PC-9 (cell line): ENCODE measurements at places on chromosomes 6 and 20. TPM values are rescaled to one million over a fixed set of nuclear protein-coding genes. Genes with fewer than 3 reads are reported as not detected.

DNA sequence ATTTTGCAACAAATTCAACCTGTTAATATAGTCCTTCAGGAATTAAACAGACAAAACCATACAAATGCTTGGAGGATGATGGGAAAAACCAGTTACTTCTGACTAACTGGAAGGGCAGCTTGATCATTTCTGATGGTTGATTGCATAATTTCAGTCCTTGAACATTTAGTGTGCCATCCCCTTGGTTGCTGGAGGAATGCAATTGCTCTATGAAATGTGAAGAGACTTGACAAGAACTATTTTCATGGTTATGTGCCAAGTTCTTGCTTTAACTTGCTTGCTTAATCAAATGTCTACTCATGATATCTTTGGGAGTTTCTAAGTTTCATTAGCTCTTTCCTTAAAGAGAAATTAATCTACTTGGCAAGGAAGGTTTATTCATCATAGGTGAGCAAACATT, 45.2 kb downstream of the ANKEF1 start:
- H3K4me3 ChIP-seq, result no peak overlapping the region
- peaks cover 34% of the 10 kb centered on the region for H3K4me1 ChIP-seq
- DNase-seq, result no peak
- H3K27ac ChIP-seq, result no peak overlapping the region
- H3K36me3 ChIP-seq, result no peaks in the 10 kb centered on the region
- H3K27me3 ChIP-seq, result no peaks in the 10 kb centered on the region

DNA sequence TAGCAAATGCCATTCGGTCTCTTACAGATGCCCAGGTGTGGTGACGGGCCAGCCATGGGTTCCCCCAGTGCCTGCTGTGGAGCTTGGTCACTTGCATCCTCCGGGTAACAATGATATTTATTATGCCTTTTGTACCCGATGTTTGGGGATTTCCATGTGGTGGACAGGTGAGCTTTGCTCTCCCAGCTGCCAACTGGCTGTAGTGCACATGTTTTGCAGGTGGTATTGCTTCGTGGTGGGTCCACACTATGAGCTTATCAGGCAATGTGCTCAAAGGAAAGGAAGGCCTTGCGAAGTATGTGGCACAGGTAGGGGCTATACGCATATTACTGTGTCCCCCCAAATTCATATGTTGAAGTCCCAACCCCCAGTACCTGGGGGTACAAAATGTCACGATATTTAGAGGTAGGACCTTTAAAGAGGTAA, 4.2 kb upstream of the CTCFL start:
- H3K4me3 ChIP-seq, result no peak overlapping the region
- no peaks in the 10 kb centered on the region for H3K4me1 ChIP-seq
- no peak overlapping the region for H3K27ac ChIP-seq
- no peak for DNase-seq
- 0 out of 2 replicates have a peak, but pooled peaks cover 6% of the 10 kb centered on the region for H3K27me3 ChIP-seq
- no peaks in the 10 kb centered on the region for H3K36me3 ChIP-seq

Gene CCN5
- 0.20 TPM in 1 of 2 replicates, not detected in the other for total RNA-seq

DNA sequence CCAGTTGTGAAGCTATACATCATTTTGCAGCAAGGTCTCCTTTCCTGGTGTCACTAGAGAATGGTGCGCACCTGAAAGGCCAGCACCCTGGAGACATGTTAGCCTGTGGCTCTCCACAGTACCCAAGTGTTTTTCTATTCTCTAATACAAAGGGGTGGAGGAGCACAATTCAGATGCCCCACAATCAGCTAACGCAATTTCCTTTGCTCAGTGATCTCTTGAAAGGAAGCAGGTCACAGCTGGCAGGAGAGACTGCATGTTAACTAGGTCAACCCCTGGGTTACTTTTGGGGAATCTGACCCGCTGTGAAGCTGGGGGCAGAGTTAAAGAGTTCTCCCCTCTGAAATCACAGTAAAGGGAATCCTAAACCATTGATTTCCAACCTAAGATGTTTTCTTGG, 92.5 kb downstream of the B3GAT2 start:
- no peak for DNase-seq
- H3K36me3 ChIP-seq, result 0 out of 2 replicates have a peak, but pooled peaks cover 7% of the 10 kb centered on the region
- no peaks in the 10 kb centered on the region for H3K4me1 ChIP-seq
- H3K27ac ChIP-seq, result no peak overlapping the region

GRCh38 chr6:129329678-129330077, 380.3 kb downstream of the ARHGAP18 start:
- H3K36me3 ChIP-seq, result no peaks in the 10 kb centered on the region
- H3K27me3 ChIP-seq, result no peaks in the 10 kb centered on the region
- no peak overlapping the region for H3K4me3 ChIP-seq
- no peaks in the 10 kb centered on the region for H3K4me1 ChIP-seq
- H3K27ac ChIP-seq, result no peak overlapping the region

- no peak for DNase-seq
- H3K36me3 ChIP-seq, result no peaks in the 10 kb centered on the region
- H3K27ac ChIP-seq, result no peak overlapping the region
- H3K4me3 ChIP-seq, result no peak overlapping the region
- H3K4me1 ChIP-seq, result peaks cover 7% of the 10 kb centered on the region; the same call in 1 of the 2 replicates
Observed at GRCh38 chr6:7033202-7033601, 74.6 kb upstream of the RREB1 start.

- DNase-seq, result peak; percentile 41
- no peak overlapping the region for H3K4me3 ChIP-seq
- no peak overlapping the region for H3K27ac ChIP-seq
- H3K4me1 ChIP-seq, result no peaks in the 10 kb centered on the region; the same call in 1 of the 2 replicates
- H3K36me3 ChIP-seq, result no peaks in the 10 kb centered on the region
Observed at GRCh38 chr20:56439771-56440291, 27.8 kb downstream of the CASS4 start.

Gene OLIG3
- not detected in 2 replicates for total RNA-seq

Gene CPNE5
- total RNA-seq, result 0.37 and 0.40 TPM in 2 replicates

DNA sequence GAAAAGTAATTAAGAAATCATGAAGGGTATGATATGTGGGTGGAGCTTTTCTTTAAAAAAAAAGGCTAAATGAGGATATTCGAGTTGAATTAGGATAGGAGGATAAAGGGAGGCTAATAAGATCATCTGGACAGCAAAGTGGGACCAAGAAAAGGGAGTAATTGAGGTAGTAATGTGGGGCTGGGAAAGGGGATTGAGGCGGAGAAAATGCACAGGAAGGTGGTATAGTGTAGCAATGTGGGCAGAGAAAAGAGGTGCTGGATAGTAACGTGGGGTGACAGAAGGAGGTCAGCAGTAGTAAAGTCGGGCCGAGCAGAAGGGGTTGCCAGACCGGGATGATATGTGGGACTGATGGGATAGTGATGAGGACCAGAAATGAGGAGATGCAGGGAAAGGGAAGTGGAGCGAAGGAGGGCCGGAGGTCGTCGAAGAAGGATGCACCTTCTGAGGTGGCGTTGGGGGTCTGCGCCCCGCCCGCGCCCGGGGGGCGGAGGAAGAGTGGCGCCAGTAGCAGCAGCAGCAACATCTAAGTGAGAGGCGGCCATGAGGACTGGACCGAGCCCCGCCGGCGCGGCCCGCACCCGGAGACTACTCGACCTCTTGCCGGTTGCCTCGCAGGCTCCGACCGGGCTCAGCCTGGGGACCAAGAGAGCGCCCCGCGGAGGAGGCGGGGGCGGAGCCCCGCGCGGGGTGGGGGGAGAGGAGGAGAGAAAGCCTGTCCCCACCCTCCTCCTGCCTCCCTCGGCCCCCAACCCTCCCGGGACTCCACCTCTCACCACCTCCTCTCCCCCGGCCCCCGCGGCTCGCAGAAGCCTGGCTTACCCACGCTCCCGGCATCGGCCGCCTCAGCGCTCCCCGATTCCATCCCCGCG, 887 bp downstream of the GABBR1 start:
- H3K4me3 ChIP-seq, result peak overlapping the region; percentile 68
- H3K4me1 ChIP-seq, result peaks cover 5% of the 10 kb centered on the region; the same call in 1 of the 2 replicates
- no peaks in the 10 kb centered on the region for H3K36me3 ChIP-seq

DNA sequence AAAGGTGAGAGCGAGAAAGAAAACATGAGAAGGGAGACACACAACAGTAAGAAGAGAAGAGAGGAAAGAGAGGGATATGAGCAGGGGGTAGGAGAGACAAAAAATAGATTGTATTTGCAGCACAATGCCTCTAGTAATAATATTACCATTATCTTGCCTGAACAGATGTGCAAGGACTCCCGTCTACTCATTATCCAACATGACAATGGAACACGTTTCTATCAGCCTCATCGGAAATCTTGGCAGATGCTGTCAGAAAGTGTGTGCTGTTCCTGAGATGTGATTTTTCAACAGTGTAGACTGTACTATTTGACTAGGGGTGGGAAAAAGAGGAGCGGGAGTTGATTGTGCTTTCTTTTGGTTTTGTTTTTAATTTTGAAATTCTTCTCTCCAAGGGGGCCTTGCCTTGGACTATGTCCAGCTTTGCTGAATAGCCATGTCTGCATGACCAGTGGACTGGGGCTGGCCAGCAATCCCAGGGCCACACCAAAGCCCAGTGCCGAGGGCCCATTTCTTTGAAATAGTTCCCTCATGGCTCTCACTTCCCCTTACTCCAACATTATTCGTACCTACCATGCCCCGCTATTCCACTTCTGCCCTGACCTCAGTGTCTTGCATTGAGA, 11.3 kb upstream of the TRAM2 start:
- no peaks in the 10 kb centered on the region for H3K36me3 ChIP-seq
- H3K27me3 ChIP-seq, result no peaks in the 10 kb centered on the region
- no peak for DNase-seq
- H3K4me1 ChIP-seq, result peaks cover 8% of the 10 kb centered on the region
- no peak overlapping the region for H3K27ac ChIP-seq
- no peak overlapping the region for H3K4me3 ChIP-seq

DNA sequence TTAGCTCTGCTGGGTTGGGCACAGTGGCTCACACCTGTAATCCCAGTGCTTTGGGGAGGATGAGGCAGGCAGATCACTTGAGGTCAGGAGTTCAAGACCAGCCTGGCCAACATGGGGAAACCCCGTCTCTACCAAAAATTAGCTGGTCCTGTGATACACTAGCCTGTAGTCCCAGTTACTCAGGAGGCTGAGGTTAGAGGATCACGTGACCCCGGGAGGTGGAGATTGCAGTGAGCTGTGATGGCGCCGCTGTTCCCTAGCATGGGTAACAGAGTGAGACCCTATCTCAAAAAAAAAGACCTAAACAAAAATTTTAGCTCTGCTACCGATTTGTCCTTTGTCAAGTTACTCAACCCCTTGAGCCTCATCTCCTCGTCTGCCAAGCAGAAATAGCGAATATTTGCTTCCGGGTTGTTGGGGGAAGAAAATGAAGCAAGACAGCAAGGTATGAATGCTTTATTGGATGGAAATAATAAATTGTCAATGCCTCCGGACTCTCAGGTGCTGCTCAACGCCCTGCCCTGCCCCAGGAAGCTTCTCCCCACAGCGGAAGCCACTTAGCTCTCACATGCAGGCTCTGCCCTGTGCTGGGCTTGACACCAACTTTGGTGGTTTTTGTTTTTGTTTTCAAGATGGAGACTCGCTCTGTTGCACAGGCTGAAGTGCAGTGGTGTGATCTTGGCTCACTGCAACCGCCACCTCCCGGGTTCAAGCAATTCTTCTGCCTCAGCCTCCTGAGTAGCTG, 24.9 kb upstream of the ITCH start:
- H3K27me3 ChIP-seq, result no peaks in the 10 kb centered on the region
- no peak for DNase-seq
- no peaks in the 10 kb centered on the region for H3K36me3 ChIP-seq
- no peak overlapping the region for H3K27ac ChIP-seq
- peaks cover 41% of the 10 kb centered on the region for H3K4me1 ChIP-seq
- no peak overlapping the region for H3K4me3 ChIP-seq

Gene UNC5CL
- 1.7 and 2.1 TPM in 2 replicates for total RNA-seq

- H3K27me3 ChIP-seq, result no peaks in the 10 kb centered on the region
- no peaks in the 10 kb centered on the region for H3K4me1 ChIP-seq
- no peak overlapping the region for H3K4me3 ChIP-seq
- H3K36me3 ChIP-seq, result no peaks in the 10 kb centered on the region
- H3K27ac ChIP-seq, result no peak overlapping the region
Observed at GRCh38 chr6:140193269-140193668, 818.8 kb upstream of the CITED2 start.

DNA sequence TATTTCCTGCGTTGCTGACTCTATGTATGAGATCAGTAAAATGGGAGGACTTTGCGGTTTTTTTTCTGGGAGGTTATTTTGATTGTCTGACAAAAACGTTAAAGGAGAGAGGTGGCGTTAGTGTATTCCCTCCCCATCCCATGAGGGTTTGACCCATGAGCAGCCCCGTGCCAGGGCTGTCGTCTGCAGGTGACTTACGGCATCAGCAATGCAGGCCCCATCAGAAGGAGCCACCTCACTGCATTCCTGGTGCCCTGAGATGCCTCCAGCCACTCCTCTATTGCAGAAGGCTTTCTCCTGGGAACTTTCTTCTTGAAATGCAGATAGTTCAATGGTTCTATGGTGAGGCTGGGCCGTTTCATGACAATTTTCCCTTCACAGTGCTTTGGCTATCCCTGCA, 149.3 kb downstream of the TTLL2 start:
- H3K4me3 ChIP-seq, result no peak overlapping the region
- H3K36me3 ChIP-seq, result no peaks in the 10 kb centered on the region
- H3K27ac ChIP-seq, result no peak overlapping the region
- DNase-seq, result no peak
- H3K27me3 ChIP-seq, result peaks cover 96% of the 10 kb centered on the region
- H3K4me1 ChIP-seq, result no peaks in the 10 kb centered on the region

Gene CLPSL1
- not detected in 2 replicates for total RNA-seq

Gene HLA-DQB2
- total RNA-seq, result not detected in 2 replicates

Gene MYB
- 0.95 and 1.8 TPM in 2 replicates for total RNA-seq

DNA sequence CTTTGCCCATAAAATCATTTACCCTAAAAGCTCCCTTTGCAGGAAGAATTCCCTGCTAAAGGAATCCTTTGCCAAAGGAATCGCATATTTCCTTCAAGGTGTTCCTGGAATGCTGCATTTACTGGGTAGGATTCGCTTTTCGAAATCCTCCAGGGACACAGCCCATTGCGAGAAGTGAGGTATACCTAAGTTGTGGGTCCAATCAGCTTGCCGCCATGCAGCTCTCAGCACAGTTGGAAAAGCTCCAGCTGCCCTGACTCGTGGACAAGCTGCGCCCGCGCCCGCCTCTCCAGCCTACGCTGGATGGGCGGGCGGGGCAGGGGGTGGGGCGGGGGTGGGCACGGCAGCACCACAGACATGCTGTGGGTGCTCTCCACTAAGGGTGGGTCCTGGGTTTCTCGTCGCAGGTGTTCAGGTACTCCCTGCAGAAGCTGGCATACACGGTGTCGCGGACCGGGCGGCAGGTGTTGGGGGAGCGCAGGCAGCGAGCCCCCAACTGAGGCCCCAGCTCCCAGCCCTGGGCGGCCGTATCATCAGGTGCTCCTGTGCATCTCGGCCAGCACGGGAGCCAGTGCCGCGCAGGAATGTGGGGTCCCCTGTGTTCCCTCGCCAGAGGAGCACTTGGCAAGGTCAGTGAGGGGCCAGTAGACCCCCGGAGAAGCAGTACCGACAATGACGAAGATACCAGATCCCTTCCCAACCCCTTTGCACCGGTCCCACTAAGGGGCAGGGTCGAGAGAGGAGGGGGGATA, 1.4 kb downstream of the NNAT start:
- no peak overlapping the region for H3K4me3 ChIP-seq
- peaks cover 33% of the 10 kb centered on the region for H3K4me1 ChIP-seq
- H3K27me3 ChIP-seq, result no peaks in the 10 kb centered on the region
- no peak for DNase-seq
- H3K36me3 ChIP-seq, result no peaks in the 10 kb centered on the region; the same call in 1 of the 2 replicates

- DNase-seq, result no peak
- no peaks in the 10 kb centered on the region for H3K27me3 ChIP-seq
- H3K4me3 ChIP-seq, result no peak overlapping the region
- 0 out of 2 replicates have a peak, but pooled peaks cover 4% of the 10 kb centered on the region for H3K36me3 ChIP-seq
- no peak overlapping the region for H3K27ac ChIP-seq
Observed at GRCh38 chr20:24117383-24117782, 128.8 kb upstream of the GGTLC1 start.
